ENCODE measurements at places on chromosomes 7 and 10.

- DNase-seq: no peak
- H3K36me3 ChIP-seq: no peaks in the 10 kb centered on the region
- H3K4me1 ChIP-seq: no peaks in the 10 kb centered on the region
- H3K27ac ChIP-seq: no peak overlapping the region
- H3K4me3 ChIP-seq: no peak overlapping the region
- H3K27me3 ChIP-seq: no peaks in the 10 kb centered on the region
Measured at GRCh38 chr7:20237464-20238193, 20.4 kb upstream of the MACC1 start.

GRCh38 chr7:112500619-112501018 is 19.8 kb downstream of the LSMEM1 start:
- H3K4me3 ChIP-seq: no peak overlapping the region
- no peak overlapping the region for H3K27ac ChIP-seq
- H3K4me1 ChIP-seq: peaks cover 1% of the 10 kb centered on the region
- no peaks in the 10 kb centered on the region for H3K27me3 ChIP-seq
- no peaks in the 10 kb centered on the region for H3K36me3 ChIP-seq
- no peak for DNase-seq

DNA sequence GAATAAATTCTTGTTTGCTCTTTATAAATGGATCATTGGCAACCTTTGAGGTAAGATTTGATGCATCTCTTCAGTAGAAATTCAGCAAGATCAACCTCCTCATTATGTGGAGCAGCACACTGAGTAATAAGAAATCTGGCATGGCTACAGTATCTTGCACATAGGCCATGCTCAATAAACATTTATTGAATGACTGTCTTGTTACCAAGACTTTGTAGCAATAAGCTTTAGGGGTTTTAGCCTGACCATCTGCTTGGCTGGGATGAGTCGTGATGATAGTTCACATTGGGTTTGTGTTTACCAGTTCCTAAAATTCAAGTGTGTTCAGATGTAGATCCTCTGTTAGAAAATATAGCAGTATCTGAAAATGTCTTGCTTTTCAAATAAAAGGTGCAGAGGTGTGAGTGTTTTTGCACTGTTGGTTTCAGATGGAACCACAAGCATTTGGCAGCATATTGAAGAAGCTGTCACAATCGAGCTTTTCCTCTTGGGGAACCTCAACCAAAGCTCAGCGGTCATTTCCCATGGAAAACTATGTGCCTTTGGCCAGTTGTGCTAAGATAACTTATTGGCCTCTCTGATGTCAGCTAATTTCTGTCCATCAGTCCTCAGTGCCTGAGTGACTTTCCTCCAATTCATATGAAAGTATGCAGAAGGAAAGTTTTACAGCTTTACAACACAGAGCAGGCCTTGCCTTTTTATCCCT is 442.6 kb downstream of the GFRA1 start:
- DNase-seq: no peak
- H3K36me3 ChIP-seq: no peaks in the 10 kb centered on the region
- no peaks in the 10 kb centered on the region for H3K27me3 ChIP-seq
- no peak overlapping the region for H3K4me3 ChIP-seq

GRCh38 chr7:36949711-36950600 is 225.7 kb upstream of the AOAH start:
- no peak overlapping the region for H3K27ac ChIP-seq
- H3K4me3 ChIP-seq: no peak overlapping the region
- H3K4me1 ChIP-seq: peaks cover 15% of the 10 kb centered on the region
- no peaks in the 10 kb centered on the region for H3K36me3 ChIP-seq

GRCh38 chr10:47243356-47243755 is 56.6 kb upstream of the GDF10 start:
- no peak overlapping the region for H3K4me3 ChIP-seq
- no peaks in the 10 kb centered on the region for H3K4me1 ChIP-seq
- no peak for DNase-seq
- H3K27me3 ChIP-seq: no peaks in the 10 kb centered on the region
